ENCODE measurements at places on chromosomes 16 and 17. TPM values are rescaled to one million over a fixed set of nuclear protein-coding genes. Genes with fewer than 3 reads are reported as not detected.

Gene KRTAP2-3
- total RNA-seq: not detected

Gene CRYM
- 10.4 TPM for total RNA-seq

DNA sequence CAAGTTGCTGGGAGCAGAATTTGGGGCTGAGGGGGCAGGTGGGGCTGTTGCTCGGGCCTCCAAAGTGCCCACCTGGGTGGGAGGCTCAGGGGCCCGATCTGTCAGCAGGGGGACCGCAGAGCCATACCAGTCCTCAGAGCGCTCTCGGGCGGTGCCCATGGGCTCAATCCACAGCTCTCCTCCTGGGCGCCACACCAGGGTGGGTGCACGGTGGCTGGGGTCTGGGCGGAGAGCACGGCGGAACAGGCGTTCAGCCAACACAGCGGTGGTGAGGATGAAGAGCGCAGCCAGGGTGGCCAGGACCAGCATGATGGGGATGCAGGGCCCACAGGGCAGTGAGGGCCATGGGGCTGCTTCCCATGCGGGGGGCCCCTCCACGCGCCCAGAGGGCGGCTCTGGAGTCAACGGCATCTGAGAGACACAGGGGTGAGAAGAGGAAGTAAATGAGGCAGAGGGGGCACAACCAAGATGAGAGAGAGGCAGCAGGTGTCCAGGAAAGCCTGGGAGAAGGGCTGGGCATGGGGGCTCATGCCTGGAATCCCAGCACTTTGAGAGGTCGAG lies 1.2 kb downstream of the C16orf54 start:
- no peak for DNase-seq

- no peak for DNase-seq
Observed at GRCh38 chr17:74618451-74618850, 5.1 kb downstream of the CD300E start.

DNA sequence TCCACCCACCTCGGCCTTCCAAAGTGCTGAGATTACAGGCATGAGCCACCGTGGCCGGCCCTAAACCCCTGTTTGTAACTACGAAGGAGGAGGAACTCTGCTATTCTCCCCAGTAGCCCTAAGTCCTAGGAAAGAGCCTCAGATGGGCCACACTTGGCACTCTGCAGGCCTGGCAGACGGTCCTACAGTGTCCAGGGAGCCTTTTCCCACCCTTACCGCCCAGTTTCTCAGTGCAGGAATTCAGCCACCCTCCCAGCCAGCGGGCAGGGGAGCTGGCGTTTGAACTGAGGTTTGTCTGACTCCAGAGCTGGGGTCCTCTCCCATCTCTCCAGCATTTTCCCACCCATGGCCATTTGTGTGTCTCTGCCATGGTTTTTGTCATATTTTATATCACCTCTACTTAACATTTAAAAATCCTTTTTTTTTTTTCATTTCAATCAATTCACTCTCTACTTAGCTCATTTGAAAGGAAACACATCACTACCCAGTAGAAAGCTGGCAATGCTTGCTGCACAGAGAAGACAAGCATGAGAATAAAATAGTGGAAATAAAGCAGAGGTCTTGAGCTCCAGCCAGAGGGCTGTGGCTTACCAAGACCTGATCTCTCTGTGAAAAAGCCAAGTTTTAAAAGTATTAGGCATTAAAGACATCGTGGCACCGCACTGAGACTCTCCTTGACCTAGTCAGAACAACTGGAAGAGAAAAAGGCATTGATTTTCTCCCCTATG lies 34.9 kb downstream of the BCO1 start:
- DNase-seq: no peak

DNA sequence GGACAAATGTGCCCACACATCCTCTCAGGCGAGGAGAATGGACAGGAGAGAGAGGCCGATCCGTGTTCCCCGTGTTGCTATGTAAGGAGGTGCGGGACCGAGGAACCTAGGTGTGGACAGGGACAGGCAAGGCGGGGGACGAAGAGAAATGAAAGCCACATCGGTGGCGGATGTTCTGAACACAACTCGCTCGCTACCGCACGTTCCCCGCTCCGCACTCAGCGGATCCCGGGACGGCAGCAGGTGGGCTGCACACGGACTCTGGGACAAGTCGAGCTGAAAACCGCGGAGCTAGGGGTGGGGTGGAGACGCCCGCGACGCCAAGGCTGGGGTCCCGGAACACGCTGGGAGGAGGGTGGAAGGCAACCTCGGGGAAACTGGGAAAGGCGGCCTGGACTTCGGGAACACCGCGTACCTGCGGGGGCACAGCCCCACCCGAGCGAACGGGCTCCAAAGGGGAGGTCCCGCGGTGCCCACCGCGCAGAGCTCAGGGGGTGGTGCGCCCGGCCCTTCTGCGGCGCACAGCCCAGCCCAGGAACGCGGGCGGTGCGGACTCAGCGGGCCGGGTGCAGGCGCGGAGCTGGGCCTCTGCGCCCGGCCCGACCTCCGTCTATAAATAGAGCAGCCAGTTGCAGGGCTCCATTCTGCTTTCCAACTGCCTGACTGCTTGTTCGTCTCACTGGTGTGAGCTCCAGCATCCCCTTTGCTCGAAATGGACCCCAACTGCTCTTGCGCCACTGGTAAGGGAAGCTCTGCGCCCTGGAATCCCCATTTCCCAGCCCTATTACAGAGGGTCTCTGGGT lies at the start of gene MT1E:
Gene MT1E, plus strand, starts transcription at position 642 of the 803 bp plus-strand sequence. Its CDS starts 71 bp downstream, at position 713.
- DNase-seq: peak; percentile 76

GRCh38 chr16:67425580-67425979 lies 5.3 kb upstream of the HSD11B2 start:
- peak; percentile 19 for DNase-seq
